ENCODE measurements at places on chromosomes 2 and 18.

DNA sequence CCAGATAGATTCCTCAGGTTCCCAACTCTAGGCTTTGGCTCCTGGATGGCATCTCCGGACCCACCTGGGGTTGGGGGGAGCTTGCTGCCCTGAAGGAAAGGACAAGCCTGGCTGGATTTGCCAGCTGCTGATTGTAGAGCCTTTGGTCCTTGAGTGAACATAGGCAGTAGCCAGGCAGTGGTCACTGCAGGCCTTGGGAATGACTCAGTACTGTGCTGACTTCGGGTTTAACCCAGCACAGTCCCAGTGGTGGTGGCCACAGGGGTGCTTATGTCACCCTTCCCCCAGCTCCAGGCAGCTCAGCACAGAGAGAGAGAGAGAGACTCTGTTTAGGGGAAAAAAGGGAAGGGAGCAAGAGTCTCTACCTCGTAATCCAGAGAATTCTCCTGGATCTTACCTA lies 27.7 kb upstream of the ACTR2 start:
- H3K27ac ChIP-seq, result no peak overlapping the region
- DNase-seq, result no peak
- no peak overlapping the region for H3K4me3 ChIP-seq
- H3K27me3 ChIP-seq, result no peaks in the 10 kb centered on the region
- no peaks in the 10 kb centered on the region for H3K36me3 ChIP-seq

DNA sequence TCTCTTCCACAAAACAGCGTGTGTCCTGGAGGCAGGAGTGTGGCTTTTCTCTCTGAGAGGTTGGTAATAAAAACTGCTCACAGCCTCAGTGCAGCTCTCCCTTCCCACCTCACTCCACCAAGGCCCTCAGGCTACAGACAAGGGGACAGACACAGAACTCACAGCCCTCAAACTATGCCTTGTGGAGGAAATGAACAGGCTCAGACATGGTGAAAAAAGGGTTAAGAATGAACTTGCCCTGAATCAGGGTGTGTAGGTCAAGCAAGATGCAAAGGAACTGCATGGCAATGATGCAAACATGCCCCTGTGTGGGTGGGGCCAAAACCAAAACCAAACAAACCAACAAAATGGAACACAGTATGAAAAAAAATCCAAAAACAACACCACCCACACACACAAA lies 125.8 kb downstream of the GALNT14 start:
- no peaks in the 10 kb centered on the region for H3K27me3 ChIP-seq
- H3K36me3 ChIP-seq, result no peaks in the 10 kb centered on the region
- no peak for DNase-seq

- H3K36me3 ChIP-seq, result no peaks in the 10 kb centered on the region
- H3K4me1 ChIP-seq, result no peaks in the 10 kb centered on the region
- H3K27ac ChIP-seq, result no peak overlapping the region
Measured at GRCh38 chr18:31740180-31740579, 20.5 kb downstream of the SLC25A52 start.

GRCh38 chr2:10497797-10498251 lies 49.7 kb upstream of the ODC1 start:
- DNase-seq, result peak; percentile 42
- peaks cover 29% of the 10 kb centered on the region for H3K4me1 ChIP-seq
- H3K27me3 ChIP-seq, result no peaks in the 10 kb centered on the region
- no peak overlapping the region for H3K27ac ChIP-seq
- no peaks in the 10 kb centered on the region for H3K36me3 ChIP-seq

- no peaks in the 10 kb centered on the region for H3K4me1 ChIP-seq
- no peaks in the 10 kb centered on the region for H3K27me3 ChIP-seq
- H3K36me3 ChIP-seq, result no peaks in the 10 kb centered on the region
- DNase-seq, result no peak
- H3K27ac ChIP-seq, result no peak overlapping the region
Measured at GRCh38 chr2:182924306-182924705, 57.9 kb upstream of the FRZB start.

DNA sequence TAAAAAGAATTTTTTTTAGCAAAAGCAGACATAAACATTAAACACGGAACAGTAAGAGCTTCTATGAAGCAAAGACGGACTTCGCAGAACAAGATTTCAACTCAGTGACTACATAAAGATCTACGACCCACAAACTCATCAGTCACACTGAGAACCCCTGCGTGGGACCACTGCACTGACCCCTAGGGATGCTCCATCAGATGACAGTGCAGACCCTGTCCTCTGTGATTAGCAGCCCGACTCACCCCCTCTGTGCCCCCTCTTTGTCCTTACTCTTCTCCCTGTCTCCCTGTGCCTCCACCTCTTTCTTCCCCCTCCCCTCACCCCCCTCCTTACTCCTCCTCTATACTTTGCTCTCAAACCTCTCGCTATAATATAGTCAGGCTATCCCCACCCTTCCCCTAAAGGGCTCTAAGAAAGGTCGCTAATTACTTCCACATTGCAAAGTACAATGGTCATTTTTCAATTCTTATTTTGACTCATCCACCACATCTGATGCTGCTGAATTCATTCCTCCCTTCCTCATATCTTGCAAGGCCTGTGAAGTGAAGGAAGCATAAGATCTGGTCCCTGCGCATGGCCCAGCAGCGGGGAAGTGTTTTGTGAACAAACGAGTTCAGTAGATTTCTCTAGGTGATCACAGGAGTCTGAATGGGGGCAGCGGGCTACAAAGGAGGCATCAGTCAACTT lies 89.3 kb downstream of the CABYR start:
- H3K4me1 ChIP-seq, result no peaks in the 10 kb centered on the region
- no peak overlapping the region for H3K4me3 ChIP-seq
- no peak for DNase-seq
- H3K27me3 ChIP-seq, result no peaks in the 10 kb centered on the region
- H3K27ac ChIP-seq, result no peak overlapping the region

All from CD4-positive, alpha-beta memory T cell (primary cell).